ENCODE measurements at places on chromosomes 4 and X. TPM values are rescaled to one million over a fixed set of nuclear protein-coding genes. Genes with fewer than 3 reads are reported as not detected.

DNA sequence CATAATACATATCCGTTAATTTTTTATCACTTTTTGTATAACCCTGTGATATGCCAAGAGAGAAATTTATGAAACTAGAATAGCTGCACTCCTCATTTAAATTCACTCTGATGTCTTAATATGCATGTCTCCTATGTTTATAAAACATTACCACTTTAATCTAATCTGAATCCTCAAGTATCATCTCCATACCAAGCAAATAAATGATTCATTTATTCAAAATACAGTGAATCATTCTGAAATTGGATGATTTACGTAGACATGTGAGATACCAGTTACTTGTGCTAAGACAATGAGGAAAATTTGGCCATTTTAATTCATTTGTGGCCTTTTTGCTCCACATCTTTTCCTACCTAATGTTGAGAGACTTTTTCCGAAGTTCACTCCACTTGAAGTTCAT lies 435.1 kb upstream of the FTHL17 start:
- no peak for DNase-seq

DNA sequence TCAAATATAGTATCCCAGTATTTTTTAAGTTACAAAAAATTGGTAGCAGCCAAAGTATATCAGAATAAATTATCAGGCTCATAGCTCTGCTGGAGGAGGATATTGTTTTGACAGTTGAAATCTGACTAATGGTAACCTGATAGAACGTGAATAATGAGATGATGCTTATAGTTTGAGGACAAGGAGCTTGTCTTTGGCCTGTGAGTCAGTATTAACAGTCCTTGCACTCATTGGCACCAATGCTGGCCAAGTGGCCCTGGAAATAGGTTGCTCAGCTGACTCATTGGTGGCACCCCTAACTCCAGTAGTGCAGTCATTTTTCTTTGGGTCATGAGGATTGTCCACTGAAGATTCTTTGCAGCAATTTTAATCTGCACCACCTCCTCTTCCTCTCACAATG lies 203.3 kb upstream of the JADE1 start:
- no peak for DNase-seq

DNA sequence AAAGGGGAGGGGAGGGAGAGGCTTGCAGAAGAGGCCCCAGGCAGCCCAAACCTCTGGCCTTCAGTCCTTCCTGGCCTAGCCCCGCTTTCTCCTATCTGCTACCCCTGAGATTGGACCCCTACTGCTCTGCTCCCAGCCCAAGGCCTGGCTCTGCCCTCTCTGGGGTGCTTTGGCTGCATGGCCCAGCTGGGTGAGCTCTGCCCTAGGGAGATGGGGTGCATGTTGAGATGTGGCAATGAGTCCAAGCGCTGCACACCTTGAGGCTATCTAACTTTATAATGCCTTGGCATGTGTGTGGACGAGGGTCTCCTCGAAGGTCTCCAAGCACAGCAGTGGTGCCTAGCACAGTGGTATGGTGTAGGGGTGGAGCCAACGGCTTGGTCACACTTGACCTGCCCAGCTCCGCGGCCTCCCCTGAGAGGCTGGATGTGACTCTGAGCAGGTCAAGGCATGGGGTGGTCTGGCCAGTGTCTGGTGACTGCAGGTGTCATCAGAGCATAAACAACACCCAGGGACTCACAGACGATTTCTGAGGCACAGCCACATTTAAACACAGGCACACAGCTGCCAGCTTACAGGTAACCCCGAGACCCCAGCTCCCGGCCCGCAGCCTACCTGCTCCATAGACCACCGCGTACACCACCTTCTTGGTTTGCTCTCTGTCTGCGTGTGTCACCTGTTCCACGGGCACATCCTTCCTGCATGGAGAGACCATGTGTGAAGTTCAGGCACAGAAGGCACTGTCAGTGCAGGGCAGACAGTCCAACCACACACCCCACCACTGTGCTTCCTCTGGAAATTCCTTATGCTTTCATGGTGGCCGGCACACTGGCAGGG lies 36.3 kb downstream of the NAT8L start:
- DNase-seq: no peak

DNA sequence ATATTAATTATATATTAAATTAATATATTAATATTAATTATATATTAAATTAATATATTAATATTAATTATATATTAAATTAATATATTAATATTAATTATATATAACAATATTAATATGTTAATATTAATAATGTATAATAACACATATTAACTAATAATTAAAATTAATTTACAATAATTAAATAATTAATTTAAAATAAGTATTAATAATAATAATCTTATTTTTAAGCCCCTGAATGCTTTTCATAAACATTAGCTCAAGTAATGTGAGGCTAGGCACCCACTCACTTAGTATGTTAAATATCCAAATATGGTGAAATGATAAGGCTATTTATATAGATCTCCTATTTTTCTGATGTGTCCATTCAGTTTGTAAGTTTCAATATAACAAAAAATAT lies 26.9 kb downstream of the NKX6-1 start:
- no peak for DNase-seq

Gene TMEM47
- total RNA-seq: 6.4 TPM

- no peak for DNase-seq
Measured at GRCh38 chr4:189516902-189517301, 423.8 kb upstream of the FRG1 start.

Gene XAGE1B
- total RNA-seq: not detected

Gene TBC1D9
- 75.2 TPM for total RNA-seq

Gene TCEAL6
- not detected for total RNA-seq

GRCh38 chrX:31260351-31260750 lies 188.5 kb upstream of the FTHL17 start:
- DNase-seq: no peak

GRCh38 chr4:78237360-78237759 lies 180.2 kb downstream of the FRAS1 start:
- no peak for DNase-seq

GRCh38 chr4:21819086-21819485 lies 129.5 kb downstream of the KCNIP4 start:
- no peak for DNase-seq

DNA sequence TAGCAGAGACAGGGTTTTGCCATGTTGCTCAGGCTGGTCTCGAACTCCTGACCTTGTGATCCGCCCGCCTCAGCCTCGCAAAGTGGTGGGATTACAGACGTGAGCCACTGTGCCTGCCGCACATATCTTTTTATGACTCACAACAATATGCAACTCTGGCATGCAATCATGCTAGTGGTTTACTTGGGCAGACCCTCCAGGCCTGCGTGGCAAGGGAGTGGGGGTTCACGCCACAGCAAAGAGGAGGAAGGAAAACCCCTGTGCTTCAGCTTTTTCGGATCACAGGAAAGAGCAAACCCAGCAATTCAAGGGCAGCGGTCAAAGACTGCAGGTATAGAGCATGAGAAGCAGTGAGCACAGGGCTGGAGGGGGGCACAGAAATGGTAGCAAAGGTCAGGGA lies 48.3 kb upstream of the CD99 start:
- no peak for DNase-seq

Gene CPZ
- total RNA-seq: 2.4 TPM

- DNase-seq: no peak
Measured at GRCh38 chrX:118730500-118731247, 3.3 kb downstream of the IL13RA1 start.

DNA sequence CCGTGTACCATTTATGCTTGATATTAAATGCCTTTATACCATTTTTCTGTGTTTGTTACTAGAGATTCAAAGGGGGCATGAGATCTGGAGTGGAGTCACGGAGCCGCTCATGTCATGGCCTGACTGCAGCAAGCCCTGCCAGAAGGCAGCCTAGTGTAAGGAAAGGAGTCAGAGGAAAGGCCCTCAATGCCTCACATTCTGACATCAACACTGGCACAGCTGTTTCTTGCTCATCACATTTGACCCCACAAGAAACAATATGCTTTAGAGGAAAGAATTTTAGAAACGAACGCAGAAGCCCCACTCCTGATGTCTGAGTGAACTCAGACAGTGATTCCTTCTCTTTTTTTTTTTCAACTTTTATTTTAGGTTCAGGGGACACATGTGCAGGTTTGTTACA lies 322.4 kb upstream of the CPEB2 start:
- DNase-seq: no peak

- no peak for DNase-seq
Measured at GRCh38 chr4:130309221-130309620, 1213.3 kb downstream of the C4orf33 start.
